ENCODE measurements at places on chromosomes 13 and 19.

DNA sequence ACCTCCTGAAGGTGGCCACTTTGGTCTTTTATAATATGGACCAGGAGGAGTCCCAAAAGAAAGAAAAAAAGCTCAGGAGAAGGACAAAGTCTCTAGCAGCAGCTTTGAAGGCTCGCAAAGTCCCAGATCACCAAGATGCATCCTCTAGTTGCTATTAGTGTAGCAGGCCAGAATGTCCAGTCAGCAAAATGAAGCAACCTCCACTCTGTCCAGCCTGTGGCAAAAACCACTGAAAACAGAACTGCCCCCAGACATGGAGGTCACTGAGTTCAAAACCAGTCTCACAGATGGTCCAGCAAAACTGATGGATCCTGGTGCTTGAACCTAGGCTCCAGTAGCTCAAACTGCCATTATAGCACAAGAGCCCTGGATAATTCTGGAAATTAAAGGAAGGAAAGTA lies 10.4 kb downstream of the LILRB4 start:
- DNase-seq = no peak

DNA sequence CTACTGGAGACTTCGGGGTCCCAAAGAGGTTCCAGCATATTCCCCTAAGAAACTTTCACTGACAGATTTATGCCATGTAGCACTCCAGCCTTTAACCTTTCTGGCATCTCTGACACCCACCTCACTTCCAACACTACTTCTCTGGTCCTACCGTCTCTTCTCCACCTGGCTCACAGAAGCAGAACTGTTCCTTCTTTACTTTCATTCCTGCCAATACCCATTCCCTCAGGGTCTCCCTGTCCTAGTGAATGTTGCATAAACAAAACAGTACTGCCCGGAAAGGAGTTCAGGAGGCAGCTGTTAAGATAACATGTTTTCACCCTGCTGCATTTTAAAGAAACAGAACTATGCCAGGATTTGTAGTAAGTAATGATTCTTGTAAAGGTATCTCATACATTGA lies 136.0 kb upstream of the MIR17HG start:
- no peak for DNase-seq

GRCh38 chr13:44693156-44693764 lies 117.1 kb upstream of the TSC22D1 start:
- no peak for DNase-seq

GRCh38 chr19:44689290-44690130 lies 9.4 kb upstream of the CEACAM16 start:
- DNase-seq = peak; percentile 89

DNA sequence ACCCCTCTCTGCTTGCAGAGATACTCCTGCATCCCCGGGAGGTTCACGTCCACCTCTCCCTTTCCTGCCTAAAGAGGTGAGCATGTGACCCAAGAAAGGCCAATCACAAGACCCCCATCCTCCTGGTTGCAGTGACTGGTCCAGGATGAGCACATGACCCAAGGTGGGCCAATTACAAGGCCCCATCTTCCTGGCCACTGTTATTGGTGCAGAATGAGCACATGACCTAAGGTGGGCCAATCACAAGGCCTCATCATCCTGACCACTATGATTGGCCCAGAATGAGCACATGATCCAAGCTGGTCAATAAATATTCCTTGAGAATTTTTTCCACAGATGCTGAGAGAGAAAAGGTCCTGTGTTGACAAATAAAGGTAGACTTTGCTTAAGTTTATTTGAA lies 350.7 kb downstream of the EFNB2 start:
- no peak for DNase-seq

DNA sequence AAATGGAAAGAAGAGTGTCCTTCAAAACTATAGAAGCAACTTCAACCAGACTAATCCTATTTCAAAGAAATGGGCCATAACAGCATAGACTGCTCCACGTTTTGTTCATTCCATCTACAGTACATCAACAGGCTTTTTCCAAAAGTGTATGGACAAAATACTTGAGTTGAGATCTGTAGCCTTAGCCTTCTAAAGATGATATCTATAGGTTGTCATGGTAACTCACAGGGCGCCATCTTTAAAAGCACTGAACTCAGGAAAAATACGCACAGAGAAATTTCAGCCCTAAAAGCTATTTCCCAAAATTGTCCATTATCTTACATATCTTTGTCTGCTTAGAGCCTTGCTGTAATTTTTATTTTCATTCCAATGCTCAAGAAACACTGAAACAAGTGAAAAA lies 439.4 kb upstream of the NBEA start:
- DNase-seq = no peak

DNA sequence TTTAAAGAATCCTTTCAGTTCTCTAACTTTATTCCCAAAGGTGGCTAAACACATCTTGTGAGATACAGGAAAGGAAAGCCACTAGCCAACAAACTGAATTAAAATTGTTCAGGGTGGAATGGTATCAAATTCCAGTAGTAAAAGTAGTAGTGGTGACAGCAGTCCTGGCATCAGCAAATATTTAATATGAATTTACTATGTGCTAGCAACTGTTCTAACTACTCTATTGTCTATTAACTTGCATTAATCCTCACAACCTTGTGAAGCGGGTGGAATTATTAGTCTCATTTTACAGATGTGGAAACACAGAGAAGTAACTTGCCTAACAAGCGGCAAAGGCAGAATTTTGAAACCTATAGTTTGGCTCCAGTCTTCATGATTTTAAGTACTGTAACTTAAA lies 130.1 kb downstream of the KLF12 start:
- DNase-seq = no peak

DNA sequence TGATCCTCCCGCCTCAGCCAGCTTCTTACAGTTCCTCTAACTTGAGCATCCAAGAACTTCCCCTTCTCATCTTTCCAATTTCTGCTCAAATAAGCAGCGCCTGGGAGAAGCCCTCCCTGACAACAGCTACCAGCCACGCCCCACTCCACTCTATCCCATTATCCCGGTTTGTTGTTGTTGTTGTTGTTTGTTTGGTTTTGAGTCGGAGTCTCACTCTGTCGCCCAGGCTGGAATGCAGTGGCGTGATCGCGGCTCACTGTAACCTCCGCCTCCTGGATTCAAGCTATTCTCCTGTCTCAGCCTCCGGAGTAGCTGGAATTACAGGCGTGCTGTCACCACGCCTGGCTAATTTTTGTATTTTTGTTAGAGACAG lies 822 bp upstream of the PTPRS start:
- no peak for DNase-seq

GRCh38 chr13:19068691-19069090 lies 112.9 kb downstream of the TUBA3C start:
- no peak for DNase-seq

GRCh38 chr19:55585658-55586339 lies 5.2 kb upstream of the ZNF579 start:
- peak; percentile 74 for DNase-seq

GRCh38 chr19:58356766-58357480 lies 3.6 kb upstream of the A1BG start:
- no peak for DNase-seq

GRCh38 chr13:92377396-92377795 lies 849.2 kb upstream of the GPC6 start:
- DNase-seq = no peak

DNA sequence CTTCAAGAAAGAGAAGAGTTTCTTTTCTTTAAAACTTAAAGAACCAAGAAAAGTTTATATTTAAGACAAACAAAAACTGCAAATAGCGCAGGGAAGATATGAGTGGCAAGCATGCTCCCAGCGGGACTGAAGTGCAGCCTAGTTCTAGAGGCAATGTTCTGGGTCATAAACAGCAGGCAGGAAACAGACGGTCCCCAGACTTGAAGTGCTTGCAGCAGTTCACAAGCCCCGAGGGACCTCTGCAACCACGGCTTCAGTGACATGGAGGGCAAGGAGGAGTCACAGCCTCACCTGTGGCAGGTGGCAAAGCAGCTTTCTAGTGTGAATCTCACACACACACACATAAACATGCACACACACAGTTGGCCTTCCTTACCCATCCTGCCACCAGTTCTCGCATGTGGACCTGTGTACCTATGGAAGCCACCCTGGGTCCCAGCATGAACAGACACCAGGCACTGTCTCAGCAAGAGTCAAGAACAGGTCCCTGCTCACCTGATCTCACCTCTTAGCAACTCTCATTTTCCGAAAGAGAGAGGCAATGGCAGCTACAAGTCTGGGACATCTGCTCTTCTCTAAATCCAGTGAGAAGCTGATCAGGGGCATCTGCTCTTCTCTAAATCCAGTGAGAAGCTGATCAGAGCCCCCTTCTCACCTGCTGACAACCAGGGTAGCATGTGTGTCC lies 162.0 kb downstream of the EFNB2 start:
- DNase-seq = no peak

DNA sequence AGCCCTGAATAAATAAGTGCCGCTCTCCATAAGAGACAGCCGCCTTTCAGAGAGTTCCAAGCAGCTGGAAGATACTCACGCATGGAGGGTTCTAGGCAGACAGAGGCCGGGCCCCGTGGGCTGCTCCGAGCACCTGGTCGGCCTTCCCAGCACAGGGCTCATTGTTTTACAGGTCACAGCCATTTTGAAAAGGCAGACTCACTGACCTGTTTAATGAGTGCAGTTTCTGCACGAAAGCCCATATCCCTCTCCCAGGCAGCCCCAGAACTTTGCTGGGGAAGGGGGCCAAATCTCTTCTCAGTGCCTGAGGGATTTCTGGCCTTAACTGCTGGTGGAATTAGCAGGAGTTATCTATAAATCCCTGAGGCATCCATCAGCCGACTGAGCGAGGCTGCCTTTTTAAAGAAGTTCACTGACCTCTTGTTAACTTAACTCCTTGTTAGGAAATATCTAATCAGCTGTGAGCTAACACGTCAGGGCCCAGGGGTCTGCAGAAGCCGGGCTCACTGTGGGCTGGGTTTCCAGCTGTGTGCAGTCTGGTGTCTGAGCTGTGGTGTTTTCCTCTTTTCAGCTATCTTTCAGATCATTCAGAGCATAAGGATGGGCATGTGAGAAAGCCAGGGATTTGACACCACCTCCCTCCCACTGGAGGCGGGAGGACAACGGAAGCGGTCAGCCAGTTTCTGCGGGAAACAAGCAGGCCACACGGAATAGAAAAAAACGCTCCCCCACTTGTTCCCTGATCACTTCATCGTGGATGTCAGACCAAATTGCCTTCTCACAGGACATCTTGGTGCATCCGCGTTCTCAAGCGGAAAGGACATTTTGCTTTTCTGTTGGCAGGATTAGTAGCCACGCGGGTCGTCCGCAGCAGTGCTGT lies 23.3 kb downstream of the SERP2 start:
- no peak for DNase-seq

DNA sequence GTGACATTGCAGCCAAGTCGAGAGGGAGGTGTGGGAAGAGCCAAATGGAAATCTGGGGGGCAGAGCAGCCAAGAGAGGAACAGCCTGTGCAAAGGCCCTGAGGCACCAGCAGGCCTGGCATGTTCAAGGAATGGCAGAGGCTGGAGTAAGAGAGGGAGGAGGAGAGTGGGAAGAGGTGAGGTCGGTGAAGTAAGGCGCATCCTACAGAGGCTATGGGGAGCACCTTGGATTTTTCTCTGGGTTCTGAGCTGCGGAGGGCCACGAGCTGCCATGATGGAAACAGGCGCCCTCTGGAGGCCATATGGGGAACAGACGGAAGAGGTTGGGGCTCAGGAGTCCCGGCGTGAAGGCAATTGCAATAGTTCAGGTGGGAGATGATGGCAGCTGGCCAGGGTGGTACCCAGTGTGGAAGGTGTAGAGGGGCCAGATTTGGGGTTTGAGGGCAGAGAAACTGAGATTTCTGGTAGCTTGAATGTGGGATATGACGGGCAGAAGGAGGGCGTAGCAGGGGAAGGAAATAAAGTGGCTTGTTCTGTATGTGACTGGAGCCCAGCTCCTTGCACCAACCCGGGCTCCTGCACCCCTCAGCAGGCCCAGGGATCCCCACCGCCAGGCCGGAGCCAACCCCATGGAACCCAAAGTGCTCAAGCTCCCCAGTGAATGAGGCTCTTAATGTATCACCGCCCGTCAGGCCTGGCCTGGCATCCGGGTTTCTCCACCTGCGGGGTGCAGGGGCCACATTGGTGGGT lies 20.5 kb upstream of the STRN4 start:
- DNase-seq = peak; percentile 70

Data from stimulated activated naive CD8-positive, alpha-beta T cell treated with anti-CD3 and anti-CD28 coated beads, Interleukin-15, Interleukin-2, amounts not matched to agents 100 U/mL and 50 U/mL, for 24 hours (primary cell).